Renal cortical epithelial cell (primary cell): ENCODE measurements at places on chromosomes 7 and 10.

DNA sequence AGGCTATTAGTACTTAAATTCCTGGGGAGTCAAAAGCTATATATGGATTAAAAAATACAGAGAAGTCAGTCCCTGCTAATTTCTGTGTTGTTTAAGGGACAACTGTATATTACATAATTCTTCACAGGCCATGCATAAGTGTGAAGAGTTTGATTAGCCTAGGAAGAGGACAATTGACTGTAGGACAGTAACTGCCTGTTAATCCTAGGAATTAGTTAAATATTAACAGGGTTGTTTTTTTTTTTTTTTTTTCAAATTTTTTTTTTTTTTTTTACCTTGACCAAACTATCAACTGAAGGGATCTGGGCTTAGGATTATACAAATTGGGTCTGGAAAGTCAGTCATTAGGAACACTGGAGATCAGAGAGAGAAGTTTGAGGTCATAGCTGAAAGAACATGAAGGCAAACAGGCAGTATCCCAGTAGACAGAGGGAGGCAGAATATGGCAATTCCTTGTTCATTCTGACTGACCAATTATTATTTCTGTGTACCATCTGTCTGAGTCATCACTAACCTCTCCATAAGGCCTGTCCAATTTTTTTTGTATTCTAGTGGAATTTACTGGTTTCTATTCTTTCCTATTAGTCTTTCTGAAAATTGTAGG is 1139.2 kb downstream of the SORCS1 start:
- DNase-seq: no peak

DNA sequence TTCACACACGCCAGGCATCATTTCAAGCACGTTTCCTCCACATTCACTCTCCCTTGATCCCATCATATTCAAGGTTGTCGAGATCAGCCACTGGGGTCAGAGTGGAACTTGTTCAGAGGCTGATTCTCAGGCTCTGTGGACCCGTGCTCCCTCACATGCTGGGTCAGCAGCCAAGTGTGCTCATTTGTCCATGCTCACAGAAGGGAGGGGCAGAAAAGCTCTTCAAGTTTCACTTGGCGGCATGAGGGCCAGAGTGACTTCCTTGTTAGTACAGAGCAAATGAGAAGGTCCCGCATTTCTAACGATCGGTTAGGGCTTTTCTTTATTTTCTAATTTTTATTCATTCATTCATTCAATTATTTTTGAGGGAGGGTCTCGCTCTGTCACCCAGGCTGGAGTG is 82.2 kb downstream of the EBLN1 start:
- no peak for DNase-seq

DNA sequence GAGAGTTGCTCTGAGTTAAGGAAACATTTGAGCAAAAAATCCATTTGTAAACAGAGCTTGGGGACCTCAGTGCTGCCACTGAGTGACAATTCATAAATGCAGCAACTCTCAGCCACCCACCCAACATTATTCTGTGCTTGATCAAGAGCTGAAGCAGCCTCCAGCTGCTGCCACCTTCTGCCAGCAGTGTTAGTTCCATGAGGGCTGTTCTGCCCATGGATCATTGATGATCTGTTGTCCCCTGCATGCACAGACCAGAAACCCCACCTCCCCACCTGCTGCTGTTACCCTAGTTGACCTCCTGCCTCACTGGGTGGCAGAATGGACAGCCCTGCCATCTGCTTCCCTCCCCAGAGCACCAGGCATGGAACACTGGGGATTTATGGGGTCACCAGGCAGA is 305.4 kb downstream of the KCNMA1 start:
- DNase-seq: no peak

DNA sequence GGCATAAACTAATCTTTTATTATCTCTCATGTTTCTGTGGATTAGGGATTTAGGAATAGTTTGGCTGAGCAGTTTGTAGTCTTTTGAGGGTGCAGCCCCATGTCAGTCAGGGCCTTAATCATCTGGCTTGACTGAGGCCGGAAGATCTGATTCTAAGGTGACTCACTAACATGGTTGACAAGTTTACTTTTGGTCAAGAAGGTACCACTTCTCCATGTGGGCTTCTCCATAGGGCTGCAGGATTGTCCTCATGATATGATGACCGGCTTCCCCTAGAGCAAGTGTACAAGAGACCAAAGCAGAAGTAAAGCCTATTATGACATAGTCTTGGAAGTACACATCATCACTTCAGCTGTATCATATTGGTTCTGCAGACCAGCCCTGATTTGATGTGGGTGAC is 45.9 kb upstream of the OIT3 start:
- DNase-seq: peak; percentile 27

GRCh38 chr10:28684157-28684985 is 7.0 kb downstream of the BAMBI start:
- no peak for DNase-seq

DNA sequence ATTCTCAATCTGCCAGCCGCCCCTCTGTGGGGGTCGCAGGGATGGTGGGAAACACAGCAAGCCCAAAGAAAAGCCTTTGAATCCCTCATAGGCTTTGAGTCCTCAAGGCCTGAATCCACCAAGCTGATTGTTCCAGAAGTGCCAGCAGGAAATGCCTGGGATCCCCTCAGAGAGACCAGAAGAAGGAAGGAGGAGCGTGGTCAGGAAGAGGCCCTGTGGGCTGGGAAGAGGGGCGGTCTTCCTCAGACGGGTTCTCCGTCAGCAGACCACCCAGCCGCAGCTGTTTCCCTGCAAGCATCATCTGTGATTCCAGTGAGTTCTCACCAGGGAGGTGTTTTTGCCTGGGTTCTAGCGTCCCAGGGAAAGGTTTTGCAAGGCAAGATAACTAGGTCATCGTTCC is 190.0 kb upstream of the KLF6 start:
- no peak for DNase-seq

- peak; percentile 25 for DNase-seq
These were observed 4.5 kb downstream of the PTER start for GRCh38 chr10:16441173-16441840.

GRCh38 chr7:1263391-1263951 is 30.8 kb downstream of the UNCX start:
- DNase-seq: no peak

GRCh38 chr10:109957092-109957797 is 33.9 kb upstream of the XPNPEP1 start:
- no peak for DNase-seq

DNA sequence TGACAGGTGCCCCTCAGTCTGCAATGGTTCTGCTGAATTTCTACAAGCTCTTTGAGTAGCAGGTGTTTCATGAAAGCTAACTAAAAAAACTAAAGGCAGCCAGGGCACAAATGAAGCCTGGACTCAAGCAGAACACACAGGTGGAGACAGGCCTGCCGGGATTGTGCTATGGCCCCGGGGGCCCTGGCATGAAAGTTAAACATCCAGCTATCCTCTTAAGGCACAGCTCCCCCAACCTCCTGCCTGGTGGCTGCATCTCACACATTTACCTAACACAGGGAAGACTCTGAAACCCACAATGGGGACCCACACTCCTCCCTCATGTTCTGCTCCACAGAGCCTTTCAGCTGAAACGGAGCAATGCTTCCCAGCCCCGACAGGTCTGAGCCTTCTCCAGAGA is 76.3 kb upstream of the CAMK2B start:
- DNase-seq: no peak

GRCh38 chr10:96321822-96322221 is 17.6 kb downstream of the DNTT start:
- DNase-seq: no peak

DNA sequence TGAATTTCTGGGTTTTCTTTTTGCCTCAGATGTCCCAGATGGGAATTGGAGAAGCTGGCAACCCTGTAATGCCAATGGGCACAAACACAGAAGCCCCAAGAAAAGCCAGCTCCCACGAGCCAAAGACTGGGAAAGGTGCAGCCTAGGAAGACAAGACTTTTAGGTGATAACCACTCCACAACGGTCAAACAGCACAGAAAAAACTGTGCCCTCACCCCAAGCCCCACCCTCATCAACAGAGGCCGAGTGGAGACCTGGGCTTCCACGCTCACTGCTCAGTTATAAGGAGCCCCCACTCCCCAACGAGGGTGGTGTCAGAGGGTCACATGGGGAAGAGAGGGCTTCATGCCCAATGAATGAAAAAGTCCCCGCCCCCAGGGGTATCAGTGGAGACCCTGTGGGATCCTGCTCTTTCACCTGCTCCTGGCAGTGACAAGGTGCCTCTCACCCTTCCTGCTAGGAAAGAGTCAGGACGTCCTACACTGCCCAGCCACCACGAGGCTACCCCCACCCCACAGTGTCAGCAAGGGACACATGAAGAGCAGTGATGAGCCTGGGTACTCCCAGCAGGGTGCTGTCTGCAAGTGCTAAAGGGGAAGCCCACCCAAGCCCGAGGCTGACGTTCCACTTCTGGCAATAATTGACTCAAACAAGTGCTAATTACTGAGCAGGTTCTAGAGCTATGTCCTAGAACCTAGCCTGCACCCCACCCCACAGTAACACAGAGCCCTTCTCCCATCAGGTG is 8.3 kb downstream of the TMEM273 start:
- no peak for DNase-seq

DNA sequence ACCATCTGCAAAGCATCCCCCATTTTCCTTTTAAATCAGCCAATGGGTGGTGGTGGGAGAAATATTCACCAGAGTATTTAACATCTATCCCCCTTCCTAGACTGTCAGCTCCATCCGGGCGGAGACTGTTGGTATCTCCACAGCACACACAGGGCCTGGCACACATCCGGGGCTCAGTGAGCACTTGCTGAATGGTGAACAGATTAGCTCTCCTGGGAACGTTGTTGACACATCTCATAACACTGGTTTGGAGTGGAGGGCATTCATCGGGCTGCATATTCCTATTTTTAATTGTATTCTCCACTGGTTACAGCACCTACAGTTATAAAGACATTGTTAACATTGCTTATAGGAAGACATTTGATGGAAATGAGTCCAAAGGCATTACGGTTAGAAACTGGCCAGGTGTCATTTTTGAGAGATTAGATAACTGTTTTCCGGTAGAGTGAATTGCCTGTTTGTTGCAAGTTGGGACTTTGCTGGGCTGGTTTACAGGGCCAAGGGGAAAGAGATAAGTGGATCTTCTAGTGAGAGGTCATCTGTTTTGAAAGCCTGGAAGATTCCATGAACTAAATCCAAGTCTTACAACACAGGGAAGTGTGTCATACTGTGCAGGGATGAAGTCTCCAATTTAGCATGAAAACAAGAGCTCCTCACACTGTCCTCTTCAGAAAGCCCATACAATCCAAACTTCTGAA is 101.8 kb downstream of the EGFR start:
- no peak for DNase-seq

GRCh38 chr7:121504482-121504881 is 108.4 kb upstream of the FAM3C start:
- peak; percentile 98 for DNase-seq

DNA sequence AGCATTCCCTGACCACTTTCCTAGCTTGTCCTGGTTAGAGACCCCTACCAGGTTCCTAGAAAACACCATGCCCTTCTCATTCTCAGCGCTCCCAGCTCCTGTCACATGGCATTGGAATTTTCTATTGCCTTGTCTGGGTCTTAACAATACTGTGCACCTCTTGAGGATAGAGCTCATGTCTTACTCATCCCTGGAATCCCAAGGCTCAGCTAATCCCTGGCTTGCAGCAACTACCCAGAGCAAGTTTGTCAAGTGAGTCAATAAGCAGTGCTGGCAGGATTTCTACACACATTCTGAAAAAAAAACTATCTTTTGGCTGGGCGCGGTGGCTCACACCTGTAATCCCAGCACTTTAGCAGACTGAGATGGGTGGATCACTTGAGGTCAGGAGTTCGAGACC is 11.7 kb upstream of the PRDX3 start:
- peak; percentile 92 for DNase-seq

DNA sequence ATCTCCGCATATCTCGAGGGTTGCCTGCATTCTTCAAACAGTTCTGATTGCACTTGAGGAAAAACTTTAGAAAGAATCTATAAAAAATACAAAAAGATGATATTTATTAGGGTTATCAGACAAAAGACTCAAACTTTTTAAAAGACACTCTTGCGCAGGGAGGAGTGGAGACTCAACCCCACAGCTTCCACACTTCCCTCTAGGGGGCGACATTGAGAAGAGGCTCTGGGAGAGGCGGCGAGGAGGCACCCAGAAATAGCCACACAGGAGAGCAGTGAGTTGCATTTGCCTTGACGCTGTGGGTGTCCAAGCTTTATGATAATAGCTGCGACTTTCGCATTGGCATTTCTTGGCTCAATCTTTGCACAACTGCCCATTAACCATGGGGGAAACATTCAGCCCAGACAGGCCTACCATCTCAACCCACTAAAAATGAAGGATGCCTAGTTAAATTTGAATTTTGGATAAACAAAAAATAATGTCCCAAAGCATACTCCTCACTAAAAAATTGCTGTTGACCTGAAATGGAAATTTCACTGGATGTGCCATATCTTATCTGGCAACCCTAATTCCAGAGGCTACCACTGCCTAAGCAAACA is 86.2 kb downstream of the EBF3 start:
- no peak for DNase-seq
